ENCODE measurements at places on chromosomes 2 and 18.

DNA sequence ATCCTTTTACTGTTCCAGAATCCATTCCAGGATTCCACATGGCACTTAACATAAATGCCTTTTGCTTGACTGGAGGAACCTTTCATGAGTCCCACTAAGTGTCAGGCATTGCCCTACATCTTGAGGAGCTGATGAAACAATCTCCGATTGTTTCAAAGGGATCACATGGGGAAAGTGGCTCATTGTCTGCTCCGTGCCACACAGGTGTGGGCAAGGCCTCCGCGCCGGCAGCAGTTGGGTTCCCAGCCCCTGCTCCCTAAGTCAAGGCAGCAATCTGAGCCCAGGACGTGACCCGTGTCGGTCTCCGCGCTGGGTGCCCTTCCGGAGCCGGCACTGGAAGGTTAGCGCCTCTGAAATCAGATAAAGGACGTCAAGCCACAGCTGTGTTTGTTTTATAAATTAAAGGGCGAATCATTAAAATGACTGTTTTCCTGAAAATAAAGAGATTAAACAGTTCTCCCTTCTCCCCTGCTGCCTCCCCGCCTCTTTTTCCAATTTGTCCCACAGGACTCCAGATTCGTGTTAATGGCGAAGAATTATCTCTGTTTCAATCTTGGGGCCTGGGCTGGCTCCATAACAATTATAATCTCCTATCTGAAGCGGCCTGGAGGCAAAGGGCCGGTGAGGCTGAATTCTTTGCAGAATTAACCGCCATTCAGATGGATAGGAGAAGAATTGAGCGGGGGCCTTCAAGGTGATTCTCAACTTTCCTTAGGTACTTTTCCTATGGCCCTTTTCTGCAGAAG lies 84.3 kb upstream of the FZD7 start:
- no peak for DNase-seq

- DNase-seq: no peak
Measured at GRCh38 chr18:74831571-74832250, 234.0 kb downstream of the ZNF407 start.

DNA sequence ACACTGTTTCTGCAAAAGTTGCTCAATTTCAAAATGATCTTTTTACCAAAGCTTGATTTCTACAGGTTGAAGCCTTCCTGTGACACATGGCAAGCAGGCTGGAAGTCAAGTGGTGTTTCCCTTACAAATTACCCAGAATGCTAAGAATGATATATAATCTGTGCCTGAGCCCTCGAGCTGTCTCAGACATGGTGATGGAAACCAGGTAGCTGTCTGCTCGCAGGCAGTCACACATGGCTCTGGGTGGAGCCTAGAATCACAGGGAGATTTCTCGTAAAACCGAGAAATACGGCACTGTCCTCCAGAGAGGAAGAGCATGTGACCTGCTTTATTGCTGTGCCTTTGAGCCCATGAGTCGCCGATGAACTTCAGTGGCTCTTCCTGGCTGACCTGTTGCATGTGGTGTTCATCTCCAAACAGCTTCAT lies 392.9 kb downstream of the ZNF521 start:
- no peak for DNase-seq

DNA sequence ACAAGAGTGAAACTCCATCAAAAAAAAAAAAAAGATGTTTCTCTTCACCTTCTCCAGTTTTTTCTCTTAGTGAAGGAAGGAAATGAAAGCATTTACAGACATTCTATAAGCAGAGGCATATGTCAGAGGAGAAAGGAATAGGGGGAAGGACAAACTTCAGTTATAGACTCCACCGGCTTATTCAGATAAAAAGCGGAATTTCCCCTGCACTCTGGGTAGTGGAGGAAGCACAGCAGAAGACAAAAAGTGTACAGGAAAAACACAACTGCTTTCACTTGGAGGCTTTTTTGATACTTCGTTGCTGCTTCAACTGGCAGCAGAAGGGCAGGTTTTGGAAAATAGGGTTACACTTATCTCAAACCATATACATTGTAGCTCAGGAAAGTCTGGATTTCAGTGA lies 3.2 kb upstream of the MGAT4A start:
- no peak for DNase-seq

All from retina (tissue), 1 donor.